Sigmoid colon (tissue), 7 donors: ENCODE measurements at places on chromosomes 12 and 14. TPM values are rescaled to one million over a fixed set of nuclear protein-coding genes. Genes with fewer than 3 reads are reported as not detected.
A peak's percentile ranks its signal among the peaks of the same experiment; 100 is the strongest.

Gene PRKAG1
- total RNA-seq = 49.6 TPM

Gene RPS6KL1
- total RNA-seq = 11.1 TPM

Gene SMCO3
- 1.1 TPM for total RNA-seq

Gene HSPB8
- total RNA-seq = 485 TPM

Gene ESRRB
- total RNA-seq = not detected

Gene DLST
- 72.4 TPM for total RNA-seq

Gene PTPRR
- 3.2 TPM for total RNA-seq

Gene CCDC60
- 2.8 TPM for total RNA-seq

Gene YAF2
- total RNA-seq = 37.4 TPM

Gene LRRC43
- 1.9 TPM for total RNA-seq

Gene LTB4R2
- total RNA-seq = 5.4 TPM

DNA sequence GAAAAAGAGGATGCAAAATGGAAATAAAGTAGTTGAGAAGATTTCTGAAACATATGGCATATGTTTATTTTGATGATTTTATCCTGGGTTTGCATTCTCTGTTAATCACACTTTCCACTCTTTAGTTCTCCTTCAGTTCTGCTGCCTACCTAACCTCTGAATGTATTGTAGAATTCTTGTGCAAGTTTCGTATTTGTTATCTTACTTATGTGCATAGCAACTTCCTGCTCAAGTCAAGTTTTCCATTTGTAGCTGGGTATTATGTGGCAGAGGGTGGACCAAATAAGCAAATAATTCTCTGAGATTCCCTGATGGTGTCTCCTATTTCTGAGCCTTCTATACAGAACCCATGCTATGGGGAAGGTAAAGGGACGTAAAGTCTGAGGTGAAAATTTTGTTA lies 381.6 kb downstream of the FOXG1 start:
- DNase-seq = no peak

DNA sequence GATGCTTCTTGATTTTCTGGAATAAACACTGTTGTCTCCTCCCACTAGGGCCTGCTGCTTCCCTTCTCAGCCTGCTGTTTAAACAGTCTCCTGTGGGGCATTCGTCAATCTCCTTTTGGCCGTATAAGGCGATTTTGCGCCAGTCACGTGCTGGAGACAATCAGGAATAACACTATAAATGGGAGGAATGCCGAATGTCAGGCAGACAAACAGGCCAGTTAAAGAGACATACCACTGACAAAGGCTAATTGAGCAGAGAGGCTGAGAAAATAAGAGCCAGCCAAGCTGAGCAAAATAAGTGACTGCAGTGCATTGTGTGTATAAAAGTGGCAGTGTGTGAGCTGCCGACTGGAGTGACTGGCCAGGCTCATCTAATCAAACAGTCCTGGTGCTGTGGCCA lies 23.3 kb downstream of the DMAC2L start:
- peak; percentile 86 for DNase-seq

- DNase-seq = no peak
Measured at GRCh38 chr12:464484-465267, 4.9 kb downstream of the B4GALNT3 start.

DNA sequence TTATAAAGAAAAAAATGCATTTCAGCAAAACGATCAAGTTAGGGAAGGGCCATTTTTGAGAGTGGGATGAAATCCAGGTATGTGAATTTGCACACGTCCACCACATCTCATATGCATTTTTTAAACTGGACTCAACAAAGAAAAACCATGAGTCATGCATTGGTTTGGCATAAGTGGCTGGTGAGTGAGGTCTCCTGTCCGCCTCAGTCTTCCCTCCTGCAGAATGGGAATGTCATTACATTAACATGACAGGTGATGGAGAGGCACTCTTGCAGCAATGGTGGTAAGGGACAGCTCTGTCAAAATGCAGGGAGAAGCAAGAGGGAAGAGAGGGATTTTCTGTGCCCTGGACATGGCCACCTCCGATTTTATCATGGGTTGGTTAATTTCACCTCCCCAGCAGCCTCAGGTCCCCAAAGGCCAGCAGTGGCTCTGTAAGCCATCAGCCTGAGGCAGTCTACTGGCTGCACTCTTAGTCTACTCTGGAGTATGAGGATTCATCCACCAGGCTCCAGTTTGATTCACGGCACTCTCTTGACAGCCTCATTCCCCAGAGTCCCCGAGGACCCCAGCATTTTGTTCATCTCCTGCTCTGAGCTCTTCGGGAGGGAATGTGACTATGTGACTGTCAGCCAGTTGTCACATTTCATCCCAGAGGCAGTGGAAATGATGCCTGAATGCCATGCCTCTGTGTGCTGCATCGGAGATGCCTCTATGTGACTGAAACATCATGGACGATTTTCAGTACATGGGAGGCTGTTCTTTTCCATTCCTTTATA lies 17.1 kb upstream of the PWP1 start:
- no peak for DNase-seq

DNA sequence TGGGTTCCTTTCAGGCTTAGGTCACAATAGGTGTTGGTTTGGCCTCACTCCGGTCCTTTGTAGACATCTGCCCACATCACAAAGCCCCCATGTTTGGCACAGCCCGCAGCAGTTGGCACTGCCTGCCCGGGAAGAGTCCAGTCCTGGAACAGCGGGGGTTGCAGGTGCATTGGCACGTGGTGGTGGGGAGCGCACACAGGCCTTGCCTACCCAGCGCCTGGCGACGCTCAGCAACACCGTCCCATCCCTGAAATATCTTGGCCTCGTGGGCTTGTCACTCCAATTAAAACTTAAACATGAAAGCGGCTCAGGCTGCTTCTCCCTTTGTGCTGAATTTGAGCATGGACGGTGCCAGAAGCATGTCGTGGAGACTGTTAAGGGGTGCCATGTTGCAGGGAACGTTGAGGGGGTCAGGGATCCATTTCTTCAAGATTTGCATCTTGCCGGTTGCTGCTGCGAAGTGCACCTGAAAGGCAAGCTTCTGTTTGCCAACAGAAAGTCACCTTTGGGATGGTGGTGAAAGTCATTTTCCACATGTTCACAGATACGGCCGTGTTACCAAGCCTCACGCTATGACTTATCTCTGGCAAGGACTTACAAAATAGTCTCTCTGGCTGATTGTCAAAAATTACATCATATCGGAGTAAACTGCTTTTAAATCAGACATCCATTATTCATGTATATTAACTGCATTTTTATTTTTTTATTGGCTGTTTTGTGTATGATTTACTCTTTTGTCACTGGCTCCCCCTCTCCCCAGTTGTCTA lies 91.5 kb downstream of the FBXW8 start:
- DNase-seq = no peak

- DNase-seq = no peak
Measured at GRCh38 chr12:2980630-2981029, 21.4 kb downstream of the TEAD4 start.

- DNase-seq = no peak
Measured at GRCh38 chr12:113112043-113112899, 23.3 kb downstream of the RASAL1 start.

DNA sequence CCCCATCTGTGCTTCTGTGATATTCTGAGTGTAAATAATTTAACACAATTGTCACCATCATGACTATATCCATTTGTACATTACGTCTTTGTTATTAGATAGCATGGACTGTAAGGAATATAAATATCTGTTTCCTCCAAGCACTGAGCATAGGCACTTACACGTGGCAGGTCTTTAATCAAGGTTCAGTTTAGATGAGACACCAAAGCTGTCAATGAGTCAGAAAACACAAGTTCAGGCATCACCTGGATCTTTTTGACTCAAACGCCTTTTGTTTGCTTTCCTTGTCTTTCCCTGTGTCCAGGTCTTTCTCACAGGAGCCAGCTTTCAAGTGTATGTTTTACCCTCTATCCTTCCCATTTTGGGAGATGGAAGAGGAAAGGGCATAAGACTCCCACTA lies 163.2 kb upstream of the CCDC198 start:
- no peak for DNase-seq

- DNase-seq = peak; percentile 70
Measured at GRCh38 chr12:114673169-114673833, 10.7 kb downstream of the TBX3 start.

GRCh38 chr12:11595080-11595479 lies 54.4 kb upstream of the ETV6 start:
- no peak for DNase-seq

DNA sequence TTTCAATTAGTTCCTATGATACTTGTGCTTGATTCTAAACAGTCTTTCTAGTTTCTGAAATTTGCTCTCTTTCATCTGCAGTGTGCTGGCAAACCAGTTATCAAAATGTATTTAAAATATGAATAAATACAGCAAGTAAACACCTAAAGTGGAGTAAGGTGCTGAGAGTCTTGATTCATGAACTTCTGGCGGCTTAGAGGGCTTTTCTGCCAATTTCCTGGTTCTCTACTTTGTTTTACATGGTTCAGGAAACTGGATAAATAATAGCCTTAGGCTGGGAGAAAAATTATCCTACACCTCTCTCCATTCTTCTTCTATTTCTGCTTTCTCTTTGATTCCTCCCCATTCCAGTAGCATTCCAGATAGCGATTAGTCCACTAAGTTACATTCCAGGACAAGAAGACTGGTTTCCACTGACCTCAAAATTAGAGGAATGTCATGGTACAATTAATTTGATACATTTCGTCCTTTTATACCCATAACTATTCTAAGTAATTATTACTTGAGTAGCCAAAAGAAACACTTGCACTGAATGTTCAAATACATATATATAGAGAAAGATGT lies 14.9 kb downstream of the ATP2B1 start:
- DNase-seq = no peak

GRCh38 chr12:106629797-106630659 lies 47.2 kb downstream of the RFX4 start:
- DNase-seq = no peak

DNA sequence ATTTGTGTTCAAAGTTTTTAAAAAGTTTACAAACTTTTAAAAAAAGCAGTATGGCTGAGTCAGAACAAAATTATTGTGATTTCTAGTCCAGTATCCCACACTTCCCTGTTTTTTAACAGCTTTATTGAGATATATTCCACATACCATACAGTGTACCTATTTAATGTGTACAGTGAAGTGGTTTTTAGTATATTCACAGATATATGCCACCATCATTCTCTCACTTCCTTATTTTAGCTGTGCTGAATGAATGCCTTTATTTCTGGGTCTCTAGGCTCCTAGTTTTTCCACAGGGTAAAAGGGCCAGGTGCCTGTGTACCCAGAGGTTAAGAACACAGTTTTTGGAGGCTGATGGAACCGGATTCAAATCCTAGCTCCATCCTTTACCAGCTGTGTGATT lies 58.9 kb upstream of the SRSF5 start:
- no peak for DNase-seq

DNA sequence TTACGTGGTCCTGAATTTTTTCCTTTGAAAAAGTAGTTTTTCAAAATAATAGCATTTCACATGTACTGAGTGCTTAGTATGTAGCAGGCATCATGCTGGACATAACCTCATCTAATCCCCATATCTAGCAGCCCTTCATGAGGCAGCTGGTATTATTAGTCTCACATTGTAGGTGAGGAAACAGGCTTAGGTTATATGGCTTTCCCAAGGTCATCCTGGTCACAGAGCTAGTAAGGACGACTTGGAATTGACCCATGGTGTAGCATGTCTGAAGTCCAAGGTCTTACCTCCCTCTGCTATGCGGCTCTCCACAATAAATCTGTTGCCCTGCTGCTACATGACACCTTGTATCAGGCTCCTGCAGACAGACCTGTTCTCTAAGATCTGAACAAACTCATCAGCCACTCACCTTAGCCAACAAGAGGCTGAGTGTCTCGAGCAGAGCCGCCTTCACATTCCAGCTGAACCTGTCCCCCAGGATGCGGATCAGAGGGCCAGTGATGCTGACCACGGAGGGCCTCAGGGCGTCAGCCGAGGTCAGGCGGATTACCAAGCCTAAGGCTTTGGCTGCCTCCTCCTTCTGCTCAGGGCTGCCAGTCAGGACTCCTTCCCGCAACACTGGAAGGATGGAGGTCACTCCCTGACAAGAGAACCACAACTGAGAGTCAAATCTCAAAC lies 19.7 kb upstream of the RAB35 start:
- DNase-seq = no peak

GRCh38 chr12:89890161-89890560 lies 181.5 kb upstream of the ATP2B1 start:
- DNase-seq = no peak

- no peak for DNase-seq
Measured at GRCh38 chr14:68644101-68644500, 148.8 kb downstream of the ZFP36L1 start.

- DNase-seq = no peak
Measured at GRCh38 chr12:98543701-98544100, 28.3 kb downstream of the TMPO start.

- DNase-seq = no peak
Measured at GRCh38 chr12:81956468-81956860, 197.3 kb upstream of the PPFIA2 start.

DNA sequence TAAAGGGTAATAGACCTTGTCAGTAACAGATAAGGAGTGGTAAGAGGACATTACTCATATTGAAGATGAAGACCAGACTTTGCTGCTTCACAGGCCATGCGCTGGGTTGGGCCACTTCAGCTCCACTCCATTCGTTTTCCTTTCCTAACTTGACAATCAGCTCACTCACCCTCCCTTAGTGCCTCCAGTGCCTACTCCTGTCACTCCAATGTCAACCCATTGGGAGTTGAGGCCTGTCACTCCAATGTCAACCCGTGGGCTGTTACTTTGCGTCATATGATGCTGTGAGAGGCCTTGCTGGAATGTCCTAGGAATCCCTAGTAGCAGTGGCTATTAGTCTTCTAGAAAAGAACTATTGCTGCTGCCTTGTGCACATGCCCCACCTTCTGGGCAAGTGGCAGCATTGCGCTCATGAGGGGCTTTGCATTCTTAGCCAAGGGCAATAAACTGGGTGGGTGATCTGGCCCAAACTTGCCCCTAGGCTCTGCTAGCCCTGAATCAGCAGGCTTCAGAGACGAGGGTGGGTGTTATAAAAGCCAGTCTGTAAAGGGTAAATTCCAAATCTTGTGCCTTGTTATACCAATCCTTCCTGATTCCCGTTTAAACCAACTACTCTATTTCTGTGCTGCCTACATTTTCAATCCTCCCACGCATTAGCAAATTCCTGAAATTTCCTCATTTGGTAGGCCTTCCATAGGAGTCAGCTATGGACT lies 36.1 kb downstream of the BAZ2A start:
- peak; percentile 75 for DNase-seq

DNA sequence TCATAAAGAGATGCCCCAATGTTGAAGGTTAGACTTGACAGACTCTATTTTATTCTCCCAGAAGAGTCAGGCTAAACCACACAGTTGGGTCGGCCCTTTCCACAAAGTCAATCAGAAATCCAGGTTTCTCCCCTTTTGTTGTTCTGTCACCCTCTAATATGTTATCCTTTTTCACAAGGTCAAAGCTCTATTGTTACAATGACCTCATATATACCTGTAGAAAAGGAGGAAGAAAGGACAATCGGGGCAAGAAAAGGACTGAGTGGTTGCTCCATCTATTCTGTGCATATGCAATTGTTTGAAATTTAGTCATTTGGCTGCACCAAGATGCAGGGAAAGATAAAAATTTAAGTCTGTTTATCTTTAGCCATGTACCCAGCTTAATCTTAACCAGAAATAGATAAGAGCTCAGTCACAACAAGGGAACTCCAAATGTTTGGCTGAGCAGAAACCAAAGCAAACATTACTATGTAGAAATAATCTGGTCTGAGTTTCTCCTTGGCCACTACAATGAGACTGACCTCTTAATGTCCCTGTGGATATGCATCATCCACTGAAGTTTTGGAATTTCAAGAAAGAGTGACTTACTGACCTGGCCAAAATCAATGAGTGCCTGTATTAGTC lies 503.7 kb downstream of the GALC start:
- DNase-seq = no peak

- no peak for DNase-seq
Measured at GRCh38 chr14:21680072-21680471, 6.5 kb upstream of the OR4E1 start.

- DNase-seq = peak; percentile 90
Measured at GRCh38 chr12:13173012-13173932, 23.3 kb upstream of the EMP1 start.
